ENCODE measurements at places on chromosomes 2 and 18. TPM values are rescaled to one million over a fixed set of nuclear protein-coding genes. Genes with fewer than 3 reads are reported as not detected.

Gene CLEC4F
- 0.24 TPM for polyA plus RNA-seq

Gene FER1L5
- 3.4 TPM for polyA plus RNA-seq

Gene FAM161A
- 13.3 TPM for polyA plus RNA-seq

Gene NEU4
- 7.0 TPM for polyA plus RNA-seq

Gene LDLRAD4
- 9.3 TPM for polyA plus RNA-seq

GRCh38 chr2:13558368-13558767 is 841.6 kb downstream of the TRIB2 start:
- DNase-seq = no peak

GRCh38 chr18:30245766-30246455 is 796.6 kb downstream of the DSC3 start:
- peak; percentile 40 for DNase-seq

DNA sequence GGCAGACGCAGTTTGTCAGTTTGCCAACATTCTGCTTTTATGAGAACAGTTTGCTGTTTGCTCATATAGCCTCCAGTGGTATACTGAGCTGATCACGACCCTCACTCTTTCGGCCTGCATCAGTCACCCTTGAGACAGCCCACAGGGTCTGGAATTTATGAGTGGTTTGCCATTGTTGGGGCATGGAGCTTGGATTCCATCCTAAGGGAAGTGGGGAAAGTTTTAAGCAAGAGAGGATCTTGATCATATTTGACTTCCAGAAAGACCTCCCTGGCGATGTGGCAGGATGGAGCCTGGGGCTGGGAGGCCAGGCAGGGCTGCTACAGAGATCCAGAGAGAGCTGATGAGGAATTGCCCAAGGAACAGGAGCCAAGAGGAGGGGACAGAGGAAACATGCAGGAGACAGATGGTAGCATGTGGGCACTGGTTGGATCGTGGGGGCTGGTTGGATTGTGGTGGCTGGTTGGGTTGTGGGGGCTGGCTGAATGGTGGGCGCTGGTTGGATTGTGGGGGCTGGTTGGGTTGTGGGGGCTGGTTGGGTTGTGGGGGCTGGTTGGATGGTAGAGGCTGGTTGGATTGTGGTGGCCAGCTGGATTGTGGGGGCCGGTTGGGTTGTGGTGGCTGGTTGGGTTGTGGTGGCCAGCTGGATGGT is 27.3 kb upstream of the GPR17 start:
- DNase-seq = no peak

GRCh38 chr2:95048825-95049682 is 23.5 kb downstream of the MAL start:
- DNase-seq = no peak

- DNase-seq = no peak
These were observed 141.9 kb upstream of the CTAGE1 start for GRCh38 chr18:22559414-22560274.

DNA sequence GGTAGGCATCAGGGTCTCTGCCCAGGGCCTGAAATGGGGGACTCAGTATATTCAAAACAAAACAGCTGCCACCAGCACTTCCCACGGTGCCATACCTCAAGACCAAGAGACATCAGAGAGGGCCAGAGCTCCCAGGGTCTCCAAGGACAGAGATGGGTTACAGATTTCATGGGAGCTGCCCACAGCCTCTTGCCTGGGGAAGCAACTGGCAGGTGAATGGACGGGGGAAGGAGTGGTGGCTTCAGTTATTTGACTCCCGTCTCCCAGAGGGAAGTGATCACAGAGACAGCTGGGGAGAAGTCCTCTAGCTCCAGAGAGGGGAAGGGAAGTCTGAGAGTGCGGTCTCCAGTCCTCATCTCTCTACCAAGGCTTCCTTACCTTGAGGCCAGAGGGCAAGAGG is 15.8 kb upstream of the SFXN5 start:
- no peak for DNase-seq

DNA sequence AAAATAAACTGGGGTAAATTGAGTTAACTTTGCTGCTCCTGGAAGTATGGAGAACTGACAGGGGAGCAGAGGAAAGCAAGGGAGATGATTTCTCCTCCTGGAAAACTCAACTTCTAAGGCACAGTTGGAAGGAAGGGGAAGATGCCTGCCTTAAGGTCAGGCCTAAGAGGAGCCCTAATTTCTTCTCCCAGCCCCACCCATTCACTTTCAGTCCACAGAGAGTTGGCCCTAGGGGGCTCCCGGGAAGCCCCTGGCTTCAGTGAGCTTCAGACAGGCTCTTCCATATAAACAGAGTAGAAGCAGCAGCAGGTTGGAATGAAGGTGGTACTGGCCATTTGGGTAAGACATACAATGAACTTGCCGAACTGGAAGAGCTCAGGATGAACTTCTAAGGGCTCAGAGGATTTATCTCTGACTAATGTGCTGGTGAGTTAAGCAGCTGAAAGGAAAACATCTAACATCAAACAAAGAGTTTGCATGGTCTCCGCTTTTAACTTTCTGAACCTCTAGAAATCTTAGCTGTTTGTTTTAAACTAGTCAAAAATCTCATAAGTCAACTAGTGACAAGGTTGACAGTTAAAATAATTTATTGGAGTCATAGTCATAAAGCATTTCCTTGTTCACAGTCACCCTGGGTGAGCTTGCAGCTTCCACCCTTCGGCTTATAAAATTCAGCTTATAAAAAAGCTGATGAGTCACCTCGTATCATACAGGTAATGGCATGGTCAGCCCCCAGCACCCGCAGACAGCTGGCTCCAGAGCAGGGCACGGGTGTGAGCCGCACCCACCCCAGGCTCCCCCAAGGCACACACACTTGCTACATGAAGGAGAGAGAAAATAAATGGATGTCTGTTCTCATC is 9.8 kb downstream of the MALL start:
- no peak for DNase-seq

GRCh38 chr18:21281603-21282002 is 39.6 kb downstream of the GREB1L start:
- no peak for DNase-seq
